ENCODE measurements at places on chromosomes 1 and 21. TPM values are rescaled to one million over a fixed set of nuclear protein-coding genes. Genes with fewer than 3 reads are reported as not detected.

DNA sequence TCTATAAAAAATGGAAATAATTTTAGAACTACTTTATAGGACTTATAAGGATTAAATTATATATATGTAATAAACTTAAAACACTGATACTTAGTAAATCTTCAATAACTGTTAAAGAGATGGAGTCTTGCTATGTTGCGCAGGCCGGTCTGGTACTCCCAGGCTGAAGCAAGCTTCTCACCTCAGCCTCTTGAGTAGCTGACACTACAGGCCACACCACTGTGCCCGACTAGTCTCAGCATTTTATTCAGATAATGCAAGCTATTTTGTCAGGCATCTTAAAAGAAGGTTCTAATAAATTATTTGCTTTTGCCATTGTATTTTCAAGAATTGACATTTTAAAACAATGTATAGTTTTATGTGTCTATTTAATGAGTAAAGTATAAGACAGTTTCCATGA lies 20.8 kb downstream of the CNST start:
- DNase-seq, result no peak

DNA sequence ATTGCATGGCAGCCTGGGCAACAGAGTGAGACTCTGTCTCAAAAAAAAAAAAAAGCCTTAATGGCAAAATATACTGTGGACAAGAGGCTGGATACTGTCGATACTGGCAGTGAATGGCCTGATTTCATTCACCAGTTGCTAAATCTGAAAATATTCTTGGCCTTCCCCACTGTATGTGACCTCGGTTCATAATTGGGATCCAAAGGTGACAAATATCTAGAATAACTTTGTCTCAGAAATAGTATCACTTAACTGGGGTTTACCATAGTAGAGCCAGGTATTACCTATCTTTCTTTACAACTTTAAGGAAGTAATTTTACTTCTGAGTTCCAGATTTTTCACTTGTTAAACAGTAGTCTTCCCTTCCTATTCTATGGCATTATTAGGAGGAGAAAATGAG lies 8.4 kb downstream of the MTF2 start:
- DNase-seq, result no peak

SPRR2F gene
- total RNA-seq, result not detected

NTMT2 gene
- not detected for total RNA-seq

All from M059J (cell line).